Dermis microvascular lymphatic vessel endothelial cell (primary cell): ENCODE measurements at places on chromosomes 7 and 10. TPM values are rescaled to one million over a fixed set of nuclear protein-coding genes. Genes with fewer than 3 reads are reported as not detected.

RSU1 gene
- 42.9 and 77.4 TPM in 2 replicates for total RNA-seq

NXPH1 gene
- total RNA-seq: not detected in 2 replicates

GPR26 gene
- total RNA-seq: not detected in 2 replicates

TMEM236 gene
- 0.38 and 0.64 TPM in 2 replicates for total RNA-seq

HOXA2 gene
- total RNA-seq: 0.25 and 0.39 TPM in 2 replicates

DOCK1 gene
- total RNA-seq: 69.3 and 84.5 TPM in 2 replicates

NUDT1 gene
- 8.6 and 13.9 TPM in 2 replicates for total RNA-seq

SLC18A3 gene
- not detected in 2 replicates for total RNA-seq

SPOCK2 gene
- 1.9 and 6.2 TPM in 2 replicates for total RNA-seq

TUBB8 gene
- under 0.01 TPM in 1 of 2 replicates, not detected in the other for total RNA-seq

LUC7L2 gene
- 27.3 and 27.8 TPM in 2 replicates for total RNA-seq

OR6B1 gene
- not detected in 2 replicates for total RNA-seq

ABCB1 gene
- 1.0 and 1.3 TPM in 2 replicates for total RNA-seq

DDC gene
- not detected in 2 replicates for total RNA-seq

SPDYE6 gene
- total RNA-seq: not detected in 2 replicates

RBP3 gene
- not detected in 2 replicates for total RNA-seq

HOXA11 gene
- total RNA-seq: 0.13 TPM in 2 replicates

GIMAP5 gene
- 255 and 501 TPM in 2 replicates for total RNA-seq

ANXA8 gene
- total RNA-seq: not detected in 2 replicates

KIF20B gene
- total RNA-seq: 3.0 and 7.3 TPM in 2 replicates

ANKRD1 gene
- total RNA-seq: 321 and 371 TPM in 2 replicates

CYP3A7 gene
- total RNA-seq: not detected in 2 replicates

EPDR1 gene
- 1.6 and 3.7 TPM in 2 replicates for total RNA-seq

FAM25G gene
- not detected in 2 replicates for total RNA-seq

IRF5 gene
- 0.25 and 0.26 TPM in 2 replicates for total RNA-seq

TFPI2 gene
- total RNA-seq: 60.8 and 290 TPM in 2 replicates

SCART1 gene
- total RNA-seq: 0.26 and 0.76 TPM in 2 replicates

CAMK2B gene
- total RNA-seq: 0.13 TPM in 2 replicates

CREB3L2 gene
- total RNA-seq: 25.2 and 29.5 TPM in 2 replicates

TFEC gene
- 0.89 and 0.90 TPM in 2 replicates for total RNA-seq

NAT16 gene
- total RNA-seq: not detected in 2 replicates

SPRN gene
- not detected in 2 replicates for total RNA-seq

NEUROG3 gene
- total RNA-seq: not detected in 2 replicates

AGAP5 gene
- 0.90 and 1.3 TPM in 2 replicates for total RNA-seq

NUTM2A gene
- total RNA-seq: 0.13 and 0.51 TPM in 2 replicates

SLC16A12 gene
- total RNA-seq: under 0.01 TPM in 1 of 2 replicates, not detected in the other

ACTL6B gene
- not detected in 2 replicates for total RNA-seq

AZGP1 gene
- not detected in 2 replicates for total RNA-seq

CCDC136 gene
- total RNA-seq: 0.76 and 1.3 TPM in 2 replicates

DLX5 gene
- not detected in 2 replicates for total RNA-seq

GIMAP1 gene
- total RNA-seq: 13.0 and 24.5 TPM in 2 replicates

SFMBT2 gene
- 0.90 and 1.9 TPM in 2 replicates for total RNA-seq

KAZALD1 gene
- 0.38 and 0.39 TPM in 2 replicates for total RNA-seq

CYP2C19 gene
- not detected in 2 replicates for total RNA-seq

ZKSCAN1 gene
- 21.7 and 30.7 TPM in 2 replicates for total RNA-seq

PNLIPRP1 gene
- not detected in 2 replicates for total RNA-seq
